Urothelium cell line (cell line): ENCODE measurements at places on chromosomes 7 and 10.

DNA sequence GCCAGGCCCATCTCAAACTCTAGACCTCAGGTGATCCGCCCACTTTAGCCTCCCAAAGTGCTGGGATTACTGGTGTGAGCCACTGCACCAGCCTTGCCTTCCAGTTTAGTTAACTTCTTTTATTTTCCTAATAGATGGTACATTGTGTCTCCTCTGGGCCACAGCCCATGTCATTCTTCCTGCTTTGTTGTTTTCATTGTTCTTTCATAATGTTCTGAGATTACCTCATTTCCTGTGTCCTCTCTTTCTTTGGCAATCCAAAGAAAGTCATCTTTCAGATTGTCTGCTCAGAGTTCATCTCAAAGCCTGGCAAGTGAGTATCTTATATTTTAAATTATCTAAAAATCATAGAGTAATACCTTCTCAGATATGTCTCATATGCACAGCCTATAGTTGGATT lies at the start of gene OLAH:
TSS of gene OLAH (plus strand) at position 270 of the 400 bp plus-strand sequence. CDS start 3,346 bp downstream, outside the sequence.
- peak; percentile 46 for DNase-seq

DNA sequence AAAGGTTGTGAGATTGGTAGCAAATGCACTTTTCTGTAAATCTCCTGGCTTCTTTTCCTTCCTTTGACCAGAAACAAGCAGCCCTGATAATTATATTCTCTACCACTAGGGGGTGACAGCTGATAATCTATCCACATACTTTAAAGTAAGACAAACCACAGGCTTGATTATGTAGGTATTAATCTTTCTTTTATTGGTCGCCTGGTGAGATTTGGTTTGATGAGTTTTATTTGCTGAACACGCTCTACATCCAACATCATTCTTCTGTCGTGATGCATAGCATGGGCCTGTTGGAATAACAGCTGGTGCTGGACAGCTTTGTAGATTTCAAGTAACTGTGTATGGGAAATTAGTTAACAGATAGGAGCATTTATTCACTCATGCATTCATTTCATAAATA lies 63.5 kb downstream of the ZNF365 start:
- peak; percentile 53 for DNase-seq

GRCh38 chr10:68211669-68212068 lies 20.2 kb downstream of the ATOH7 start:
- no peak for DNase-seq

- no peak for DNase-seq
Measured at GRCh38 chr7:45524445-45524844, 49.7 kb upstream of the ADCY1 start.

DNA sequence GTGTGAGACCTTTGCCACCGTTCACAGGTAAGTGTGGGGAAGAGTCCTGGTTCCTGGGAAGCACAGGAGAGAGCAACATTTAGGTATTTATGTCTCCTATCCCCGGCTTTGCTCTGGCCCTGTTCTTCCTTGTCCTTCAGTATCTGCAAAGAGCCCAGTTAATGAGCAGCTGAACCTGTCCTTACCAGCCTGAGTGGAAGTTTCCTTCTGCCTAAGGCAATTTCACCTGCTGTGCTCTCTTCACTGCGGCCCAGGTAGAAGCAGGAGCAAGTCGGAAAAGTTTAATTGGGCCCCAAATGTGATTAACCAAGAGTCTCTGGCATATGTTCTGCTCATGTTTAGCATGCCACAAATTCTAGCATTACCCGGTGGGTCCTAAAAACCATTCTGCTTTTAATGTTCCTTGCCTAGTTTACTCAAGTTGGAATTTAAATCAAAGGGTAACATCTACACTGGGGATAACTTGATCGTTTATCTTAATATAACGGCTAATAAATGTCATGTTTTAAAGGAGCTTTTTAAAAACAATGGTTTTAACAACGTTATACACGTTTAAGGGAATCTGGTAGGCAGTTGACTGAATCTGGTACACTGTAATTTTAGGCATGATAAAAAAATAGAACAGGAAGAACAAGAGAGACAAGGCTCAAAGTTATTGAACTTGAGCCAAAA lies 817.1 kb downstream of the TYW1 start:
- DNase-seq: no peak

GRCh38 chr7:129609666-129610065 lies 1.9 kb upstream of the NRF1 start:
- DNase-seq: no peak

- DNase-seq: no peak
Measured at GRCh38 chr7:120615703-120616102, 242.2 kb downstream of the TSPAN12 start.

DNA sequence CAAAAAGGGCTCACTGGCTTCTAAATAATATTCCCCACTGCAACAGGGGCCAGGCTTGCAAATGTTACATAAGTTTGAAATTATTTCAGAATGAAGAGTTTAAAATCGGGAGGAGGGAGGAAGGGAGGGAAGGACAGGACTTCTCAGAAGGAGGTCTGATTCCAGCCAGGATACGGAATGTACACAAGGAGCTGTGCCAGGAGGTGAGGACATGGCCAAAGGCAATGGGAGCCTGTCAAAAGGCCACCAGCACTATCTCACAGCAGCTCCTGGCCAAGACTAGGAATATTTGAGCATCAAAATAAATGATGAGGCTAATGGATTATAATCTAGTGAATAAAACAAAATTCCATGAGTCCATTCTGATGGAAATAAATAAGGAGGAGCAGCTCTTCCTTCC lies 18.6 kb upstream of the DRGX start:
- no peak for DNase-seq

DNA sequence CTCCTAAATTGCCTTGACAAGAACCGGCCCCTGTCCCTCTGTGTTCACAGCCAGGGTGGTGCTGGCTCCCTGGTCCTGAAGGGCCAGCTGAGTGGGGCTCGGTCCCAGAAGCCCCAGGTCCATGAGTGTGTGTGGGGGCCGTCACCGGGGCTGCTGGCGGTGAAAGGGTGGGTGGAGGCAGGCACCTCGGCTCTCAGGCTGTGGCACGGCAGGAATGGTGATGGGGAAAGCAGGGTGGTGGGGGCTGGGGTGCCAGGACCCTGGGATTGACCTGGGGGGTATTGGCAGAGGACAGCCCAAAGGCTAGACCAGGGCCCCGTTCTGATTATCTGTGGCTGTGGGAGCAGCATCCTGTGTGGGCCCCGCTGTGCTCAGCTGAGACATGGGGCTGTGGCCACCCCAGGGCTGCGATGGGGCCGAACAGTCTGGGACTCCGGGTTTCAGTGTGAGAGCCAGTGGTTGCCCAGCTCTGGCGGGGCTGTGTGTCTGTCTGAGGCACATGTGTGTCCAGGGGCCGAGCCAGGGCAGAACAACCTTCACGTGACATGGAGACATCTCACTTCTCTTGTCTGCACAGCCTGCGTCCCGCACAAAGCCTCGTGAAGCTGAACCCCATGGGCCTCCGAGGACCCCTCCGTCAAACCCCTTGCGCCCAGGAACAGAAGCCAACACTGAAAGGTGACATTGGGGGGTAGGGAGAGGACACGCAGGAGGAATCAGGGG lies 144.2 kb downstream of the ELFN1 start:
- no peak for DNase-seq

- DNase-seq: no peak
Measured at GRCh38 chr10:115432188-115432819, 339.1 kb downstream of the ATRNL1 start.

- no peak for DNase-seq
Measured at GRCh38 chr7:13602036-13602435, 387.4 kb downstream of the ETV1 start.

GRCh38 chr10:132891368-132891767 lies 51.0 kb downstream of the CFAP46 start:
- no peak for DNase-seq

GRCh38 chr10:118042827-118043242 lies 3.9 kb downstream of the RAB11FIP2 start:
- DNase-seq: no peak

DNA sequence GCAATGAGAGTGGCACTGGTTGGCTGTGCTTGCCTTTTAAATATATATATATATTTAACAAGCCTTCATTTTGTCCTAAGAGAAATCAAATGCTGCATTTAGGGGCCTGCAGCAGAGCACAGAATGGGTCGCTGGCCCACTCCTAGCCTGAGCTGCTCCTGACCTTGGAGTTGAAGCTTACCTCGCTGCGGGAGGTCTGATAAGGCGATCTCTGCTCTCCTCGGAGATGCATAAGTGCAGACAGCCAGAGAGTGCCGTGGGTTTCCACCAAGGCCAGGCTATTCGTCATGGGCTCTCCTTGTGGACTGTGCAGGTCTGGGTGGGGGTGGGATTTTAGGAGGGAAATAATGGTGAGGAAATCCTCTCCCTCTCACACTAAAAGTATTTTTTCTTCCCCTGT lies 99.5 kb upstream of the IKZF1 start:
- no peak for DNase-seq

DNA sequence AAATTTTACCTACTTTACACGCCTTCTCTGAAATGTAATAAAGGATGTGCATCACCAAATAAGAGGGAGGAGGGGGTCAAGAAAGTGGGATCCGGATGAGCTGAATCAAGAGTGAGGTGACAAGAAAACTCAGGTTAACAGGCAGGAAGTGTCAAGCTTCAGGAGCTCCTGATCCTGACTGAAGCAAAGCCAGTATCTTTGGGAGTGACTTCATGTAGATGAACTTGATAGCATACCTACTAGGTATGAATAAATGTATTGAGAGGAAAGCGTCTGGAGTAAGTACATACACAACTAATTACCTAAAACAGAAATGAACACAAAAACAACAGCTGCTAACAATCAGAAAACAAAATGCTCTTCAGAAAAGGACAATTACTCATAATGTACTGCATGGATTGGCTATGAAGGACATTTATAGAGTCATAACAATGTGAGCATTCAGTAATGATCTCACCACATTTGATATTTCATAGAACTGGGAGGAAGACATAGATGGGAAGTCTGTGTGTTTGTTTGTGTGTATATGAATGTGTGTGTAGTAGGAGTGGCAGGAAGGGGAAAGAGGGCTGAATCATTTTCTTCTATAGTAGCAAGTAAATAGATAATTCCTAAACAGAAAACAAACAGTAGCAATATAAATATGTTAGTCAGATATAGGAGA lies 29.4 kb downstream of the PRKG1 start:
- no peak for DNase-seq

DNA sequence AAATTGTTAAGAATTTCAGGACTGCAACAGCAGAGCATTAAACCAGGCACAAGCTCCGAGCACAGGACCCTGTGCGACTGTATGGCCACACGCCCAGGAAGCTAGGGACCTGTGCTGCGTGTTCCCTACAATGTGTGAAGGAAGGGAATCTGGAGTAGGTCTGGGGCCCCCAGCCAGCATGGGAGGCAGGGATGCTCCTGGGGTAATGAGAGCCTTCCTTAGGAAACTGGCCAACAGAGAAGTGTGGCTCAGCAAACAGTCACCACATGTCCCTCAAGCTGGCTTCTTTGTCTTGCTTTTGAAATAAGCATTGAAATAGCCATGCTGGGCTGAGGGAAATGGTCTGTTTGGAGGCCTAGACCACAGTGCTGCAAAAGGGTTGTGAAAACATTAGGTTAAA lies 8.2 kb downstream of the BLNK start:
- no peak for DNase-seq

GRCh38 chr7:129952086-129952652 lies 591 bp downstream of the UBE2H start:
- DNase-seq: peak; percentile 33
